ENCODE measurements at places on chromosomes 5 and 9.
A peak's percentile ranks its signal among the peaks of the same experiment; 100 is the strongest.

- DNase-seq = no peak
Measured at GRCh38 chr9:134995792-134996120, 78.0 kb upstream of the FCN1 start.

DNA sequence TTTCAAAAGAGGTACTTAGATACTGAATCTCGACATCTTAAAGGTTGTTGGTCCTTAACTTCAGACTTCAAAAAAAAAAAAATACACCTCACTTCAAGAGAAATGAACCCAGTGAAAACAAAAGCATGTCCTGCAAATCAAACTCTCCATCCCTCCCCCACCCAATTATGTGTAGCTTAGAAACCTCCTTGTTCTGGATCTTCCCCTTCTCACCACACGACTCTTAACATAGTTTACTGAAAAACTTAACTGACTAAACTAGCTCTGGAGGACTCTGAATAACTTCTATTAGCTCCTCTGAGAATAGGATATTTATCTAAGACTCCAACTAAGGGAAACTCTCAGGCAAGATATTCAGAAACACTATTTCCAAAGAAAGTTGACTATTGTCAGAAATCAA is 48.7 kb upstream of the HK3 start:
- DNase-seq = no peak

- DNase-seq = no peak
Measured at GRCh38 chr5:6434731-6435130, 13.9 kb upstream of the UBE2QL1 start.

DNA sequence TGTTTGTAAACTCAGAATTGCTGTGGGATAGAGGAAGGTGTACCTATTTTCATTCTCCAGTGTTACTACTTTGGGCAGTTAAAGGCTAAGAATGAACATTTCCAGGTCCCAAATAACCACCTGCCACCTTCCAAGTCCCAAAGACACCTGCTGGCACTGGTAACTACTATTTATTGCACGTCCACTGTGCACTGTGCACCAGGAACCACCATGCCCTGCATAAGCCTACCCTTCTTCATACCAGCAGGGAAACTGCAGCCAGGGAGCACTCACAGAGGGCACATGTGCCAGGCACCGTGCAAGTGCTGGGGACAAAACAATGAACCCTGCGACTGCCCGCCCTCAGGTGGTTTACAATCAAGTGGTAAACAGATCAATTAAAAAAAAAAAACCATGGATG is 34.9 kb downstream of the RAPGEF1 start:
- DNase-seq = no peak

- DNase-seq = no peak
Measured at GRCh38 chr9:128625391-128626146, 31.1 kb downstream of the DYNC2I2 start.

GRCh38 chr9:100724886-100725285 is 147.0 kb downstream of the CAVIN4 start:
- no peak for DNase-seq

GRCh38 chr5:31131381-31131891 is 62.0 kb upstream of the CDH6 start:
- DNase-seq = no peak

DNA sequence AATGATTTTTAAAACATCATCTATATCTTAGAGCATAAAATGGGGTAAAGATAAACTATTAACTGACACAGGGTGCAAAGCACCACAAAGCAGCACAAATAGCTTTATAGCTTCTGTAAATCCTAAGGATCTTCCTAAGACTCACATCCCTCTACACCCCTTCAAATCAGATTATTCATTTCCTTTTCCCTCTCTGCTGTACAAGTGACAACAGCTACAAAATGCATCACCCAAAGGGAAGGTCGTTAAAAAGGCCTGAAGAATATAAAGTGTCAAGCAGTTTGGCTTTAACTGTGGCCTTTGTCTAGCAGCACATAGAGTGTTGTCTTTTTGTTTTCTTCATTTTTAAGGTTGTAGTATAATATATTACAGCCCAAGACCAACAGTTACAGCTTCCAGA is 422.1 kb downstream of the PDE4D start:
- no peak for DNase-seq

GRCh38 chr5:157593052-157593757 is 17.6 kb upstream of the ADAM19 start:
- DNase-seq = no peak

DNA sequence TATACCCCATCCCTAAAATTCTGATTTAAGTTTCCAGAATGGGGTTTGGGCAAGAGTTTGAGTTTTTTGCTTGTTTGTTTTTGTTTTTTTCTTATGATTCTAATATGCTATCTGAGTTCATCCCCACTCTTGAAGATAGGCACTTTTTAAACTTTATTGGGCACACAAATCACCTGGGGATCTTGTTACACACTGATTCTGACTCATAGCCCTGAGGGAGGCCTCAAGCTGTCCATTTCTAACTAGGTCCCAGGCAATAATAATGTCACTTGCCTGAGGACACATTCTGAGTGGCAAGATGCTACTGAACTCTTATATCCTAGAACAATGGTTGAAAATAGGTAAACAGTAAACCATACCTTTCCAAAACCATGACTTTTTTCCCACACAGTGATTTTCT is 22.8 kb upstream of the ABLIM3 start:
- DNase-seq = no peak

DNA sequence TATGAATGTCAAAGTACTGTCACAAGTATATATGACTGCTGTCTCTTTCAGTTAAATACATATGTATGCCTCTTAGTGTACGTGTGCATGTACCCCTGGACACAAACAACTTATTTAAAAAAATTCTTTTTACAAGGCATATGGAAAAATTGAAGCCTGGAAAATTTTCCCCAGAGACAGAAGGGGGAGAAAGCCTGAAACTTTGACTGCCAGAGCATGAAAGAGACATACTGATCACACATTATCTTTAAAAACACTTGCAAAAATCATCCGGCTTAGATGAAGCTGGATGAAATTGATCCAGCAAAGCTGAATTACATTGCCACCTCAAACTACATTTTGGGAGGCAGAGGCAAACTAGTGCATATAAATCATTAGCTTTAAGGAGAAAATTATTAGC is 88.0 kb upstream of the NFIB start:
- no peak for DNase-seq

DNA sequence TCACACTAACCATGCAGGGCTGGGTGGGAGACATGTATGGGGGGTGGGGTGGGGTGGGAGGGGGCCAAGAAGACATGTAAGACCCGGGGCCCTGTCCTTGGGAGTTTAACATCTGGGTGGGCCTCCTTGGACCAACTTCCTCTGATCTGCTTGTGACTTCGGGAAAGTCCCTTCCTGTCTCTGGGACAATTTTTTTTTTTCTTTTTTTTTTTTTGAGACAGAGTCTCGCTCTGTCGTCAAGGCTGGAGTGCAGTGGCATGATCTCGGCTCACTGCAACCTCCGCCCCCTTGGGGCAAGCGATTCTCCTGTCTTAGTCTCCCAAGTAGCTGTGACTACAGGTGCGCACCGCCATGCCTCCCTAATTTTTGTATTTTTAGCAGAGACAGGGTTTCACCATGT is 23.8 kb upstream of the IER5L start:
- no peak for DNase-seq

- DNase-seq = no peak
Measured at GRCh38 chr5:5512543-5512942, 90.1 kb downstream of the ICE1 start.

DNA sequence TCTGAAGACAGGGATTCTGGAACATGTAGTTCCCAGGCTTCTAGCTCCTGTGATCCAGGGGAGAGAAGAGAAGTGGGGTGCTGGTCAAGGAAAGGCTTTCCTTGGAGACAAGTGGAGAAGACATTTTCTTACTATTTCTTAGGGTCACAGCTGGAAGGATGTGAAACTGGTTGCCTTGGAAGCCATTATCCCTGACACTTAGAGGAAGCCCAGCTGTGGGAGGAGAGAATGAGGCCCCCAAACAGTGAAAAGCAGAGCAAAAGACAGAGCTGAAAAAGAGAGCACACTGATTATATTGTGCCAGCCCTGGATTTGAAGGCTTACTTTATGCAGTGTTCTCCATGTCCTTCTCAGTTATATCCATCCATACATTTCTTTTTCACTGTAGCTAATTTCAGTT is 17.5 kb upstream of the SHB start:
- no peak for DNase-seq

- no peak for DNase-seq
Measured at GRCh38 chr5:5270958-5271785, 131.0 kb downstream of the ADAMTS16 start.

DNA sequence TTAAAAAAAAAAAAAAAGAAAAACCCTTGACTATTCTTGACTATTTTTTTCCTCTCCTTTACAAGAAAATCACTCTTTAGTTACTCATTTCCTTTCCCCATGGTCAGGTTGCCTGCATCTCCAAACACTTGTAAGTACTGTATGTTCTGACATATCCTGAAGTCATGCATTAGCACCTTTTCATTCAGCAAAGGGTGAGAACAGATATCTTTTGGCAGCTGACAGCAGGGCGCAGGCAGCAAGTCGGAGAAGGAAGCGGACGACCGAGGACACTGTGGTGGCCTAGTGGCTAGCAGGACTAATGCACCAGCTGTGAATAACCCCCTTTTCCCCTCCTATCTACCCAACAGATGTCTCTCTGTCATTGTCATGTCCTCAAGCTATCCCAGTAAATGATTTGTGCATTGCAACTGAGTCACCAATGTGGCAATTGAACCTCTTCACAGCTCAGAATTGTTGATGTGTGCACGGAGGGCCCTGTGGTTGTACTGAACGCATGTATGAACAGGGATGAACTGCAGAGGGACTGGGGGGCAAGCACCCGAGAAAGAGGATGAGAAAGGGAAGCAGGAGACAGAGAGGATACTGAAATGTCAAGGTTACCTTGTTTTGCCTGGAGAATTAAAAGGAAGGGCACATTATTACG is 996.0 kb upstream of the ARRDC3 start:
- DNase-seq = no peak

DNA sequence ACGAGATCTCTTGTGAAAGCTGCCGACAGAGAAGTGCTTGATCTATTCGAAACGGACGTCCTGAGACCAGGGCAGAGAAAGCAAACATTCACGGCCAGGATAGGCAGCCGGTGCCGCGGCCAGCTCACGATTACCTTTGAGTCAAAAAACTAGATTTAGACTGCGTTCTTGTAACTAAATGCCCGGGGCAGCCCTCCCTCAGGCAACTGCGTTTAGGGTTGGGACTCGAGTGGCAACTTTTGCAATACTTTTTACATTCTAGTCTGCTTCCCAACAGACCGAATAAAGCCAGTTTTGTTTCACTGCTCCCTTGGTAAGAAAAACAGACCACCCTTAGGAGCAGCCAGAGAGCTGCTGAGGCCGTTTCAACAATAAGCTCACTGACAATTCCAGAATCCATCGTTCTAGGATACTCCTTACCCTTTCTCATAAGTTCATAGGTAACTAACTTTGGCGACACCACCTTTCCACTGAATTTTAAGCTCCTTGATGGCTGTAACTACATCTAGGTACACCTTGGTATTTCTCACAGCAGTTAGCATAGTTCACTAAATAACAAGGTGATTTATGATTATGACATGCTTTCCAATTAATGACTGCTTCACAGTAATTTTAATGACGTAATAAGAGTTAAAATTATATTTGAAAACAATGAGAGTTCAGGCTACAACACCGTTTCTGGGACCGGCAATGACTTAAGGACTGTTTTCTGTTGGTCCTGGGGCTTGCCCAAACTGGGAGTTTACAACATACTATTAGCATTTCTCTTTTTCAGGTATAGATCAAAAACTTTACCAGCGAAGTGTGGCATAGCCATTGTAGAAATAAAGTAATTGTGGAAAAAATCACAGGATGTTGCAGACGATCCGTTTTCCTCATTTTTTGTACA is 899 bp upstream of the RAPGEF6 start:
- DNase-seq = peak; percentile 7

- no peak for DNase-seq
Measured at GRCh38 chr9:128389395-128390149, 18.4 kb downstream of the URM1 start.

DNA sequence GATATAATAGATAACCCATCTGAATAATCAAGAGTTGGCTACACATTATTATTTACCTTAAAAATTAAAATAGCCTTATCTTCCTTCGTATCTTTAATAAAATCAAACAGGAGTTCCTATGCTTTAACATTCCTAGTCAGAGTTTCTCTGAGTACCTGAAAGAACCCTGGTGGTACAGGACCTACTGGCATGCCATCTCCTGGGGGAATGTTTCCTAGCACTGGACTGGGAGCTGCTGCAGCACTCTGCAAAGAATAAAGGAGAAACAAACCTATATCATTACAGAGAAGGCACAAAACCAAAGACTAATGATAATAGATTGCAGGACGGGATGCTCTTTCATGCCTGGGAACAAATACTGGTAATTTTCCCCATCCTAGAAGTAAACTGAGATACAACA is 119.5 kb upstream of the ACOT12 start:
- no peak for DNase-seq

- DNase-seq = no peak
Measured at GRCh38 chr5:167985373-167985772, 306.1 kb upstream of the WWC1 start.

GRCh38 chr5:111308951-111309350 is 84.8 kb downstream of the CAMK4 start:
- DNase-seq = no peak

DNA sequence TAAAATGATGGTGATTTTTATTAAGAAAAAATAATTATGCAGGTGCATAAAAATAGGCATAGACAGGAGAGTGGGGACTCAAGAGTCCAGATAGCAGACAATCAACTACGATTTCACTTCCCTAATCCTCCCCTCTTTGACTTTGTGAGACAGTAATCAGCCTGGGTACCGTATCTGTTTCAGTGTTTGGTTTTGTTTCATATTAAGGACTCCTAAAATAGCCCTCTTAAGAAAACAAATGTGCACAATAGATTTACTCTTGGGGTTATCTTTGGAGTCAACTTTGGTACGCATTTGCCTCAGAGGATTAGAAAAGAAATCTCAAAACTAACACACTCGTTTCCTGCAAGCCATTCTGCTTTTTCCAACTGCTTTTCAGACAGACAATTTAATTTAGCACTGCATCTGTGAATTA is 96.3 kb downstream of the ZNF608 start:
- DNase-seq = no peak

GRCh38 chr9:132597073-132597775 is 14.8 kb downstream of the BARHL1 start:
- DNase-seq = no peak

GRCh38 chr9:109428854-109429253 is 69.3 kb downstream of the PTPN3 start:
- no peak for DNase-seq

- DNase-seq = no peak
Measured at GRCh38 chr9:77991191-77991590, 40.4 kb downstream of the GNAQ start.

All from stimulated activated CD4-positive, alpha-beta T cell treated with anti-CD3 and anti-CD28 coated beads, Interleukin-1b, Interleukin-23, amount 100 ng/mL, for 24 hours (primary cell).